ENCODE measurements at places on chromosomes 3 and 15.

DNA sequence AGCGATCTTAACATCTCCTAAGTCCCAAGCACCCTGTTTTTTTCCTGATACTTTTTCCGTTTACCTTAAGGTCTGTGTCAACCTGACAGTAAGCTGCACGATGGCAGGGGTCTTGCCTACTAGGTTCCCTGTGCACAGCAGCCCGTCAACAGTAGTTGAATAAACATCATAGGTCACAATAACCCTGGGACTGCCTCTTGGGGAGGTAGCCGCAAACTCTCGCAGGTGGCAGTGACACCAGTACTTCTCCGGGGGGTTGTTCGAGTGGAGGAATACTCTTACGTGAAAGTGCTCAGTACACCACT lies 365 bp upstream of the PDCD6IP start:
- DNase-seq = no peak

GRCh38 chr3:134373271-134374104 lies 759 bp downstream of the AMOTL2 start:
- DNase-seq = no peak

GRCh38 chr15:52039925-52040781 lies 21.1 kb downstream of the MAPK6 start:
- DNase-seq = no peak

- DNase-seq = no peak
These were observed 77.7 kb downstream of the SLMAP start for GRCh38 chr3:57833763-57834162.

Data from CD4-positive, alpha-beta T cell treated with Interleukin-21 for 1 hour (primary cell).